ENCODE measurements at places on chromosomes 7 and 10. TPM values are rescaled to one million over a fixed set of nuclear protein-coding genes. Genes with fewer than 3 reads are reported as not detected.

- DNase-seq, result no peak
Observed at GRCh38 chr7:150631866-150632864, at the start of gene GIMAP6. TSS of gene GIMAP6 (minus strand) at chr7:150632385. CDS start at chr7:150630142, 2,243 bp downstream.

DNA sequence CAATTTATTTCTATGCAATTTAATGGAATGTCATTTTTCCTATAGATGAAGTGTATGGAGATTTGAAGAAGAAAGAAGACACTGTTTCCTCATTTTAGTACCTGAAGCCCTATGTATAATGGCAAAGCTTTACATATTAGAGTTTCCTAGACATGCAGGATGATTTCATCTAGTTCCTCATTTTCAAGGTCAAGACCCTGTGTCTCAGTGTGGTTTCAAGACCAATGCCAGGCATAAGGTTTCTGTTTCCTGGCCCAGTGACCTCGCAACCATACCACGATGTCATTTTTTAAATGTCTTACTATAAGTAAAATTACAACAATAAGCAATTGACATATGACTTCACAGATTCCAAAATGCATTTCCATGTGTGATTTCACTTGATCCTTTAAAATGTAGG is 336.5 kb upstream of the PRKCQ start:
- no peak for DNase-seq

The FAM25A gene
- 4.7 TPM for total RNA-seq

GRCh38 chr10:124842721-124843120 is 41.1 kb downstream of the ABRAXAS2 start:
- DNase-seq, result no peak

DNA sequence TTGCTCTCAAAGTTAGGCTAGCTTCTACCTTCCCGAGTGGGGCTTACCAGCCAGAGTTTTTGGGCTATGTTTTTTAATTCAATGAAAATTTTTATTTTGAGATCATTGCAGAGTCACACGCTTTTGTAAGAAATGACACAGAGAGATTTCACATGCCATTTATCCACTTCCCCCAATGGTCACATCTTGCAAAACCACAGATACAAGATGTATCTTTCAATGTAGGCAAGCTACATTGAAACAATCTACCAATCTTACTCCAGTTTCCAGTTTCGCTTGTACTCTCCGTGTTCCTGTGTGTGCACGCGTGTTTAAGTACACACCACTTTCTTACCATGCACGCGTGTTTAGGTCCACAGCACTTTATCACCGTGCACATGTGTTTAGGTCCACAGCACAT is 89.4 kb upstream of the LEP start:
- DNase-seq, result no peak

DNA sequence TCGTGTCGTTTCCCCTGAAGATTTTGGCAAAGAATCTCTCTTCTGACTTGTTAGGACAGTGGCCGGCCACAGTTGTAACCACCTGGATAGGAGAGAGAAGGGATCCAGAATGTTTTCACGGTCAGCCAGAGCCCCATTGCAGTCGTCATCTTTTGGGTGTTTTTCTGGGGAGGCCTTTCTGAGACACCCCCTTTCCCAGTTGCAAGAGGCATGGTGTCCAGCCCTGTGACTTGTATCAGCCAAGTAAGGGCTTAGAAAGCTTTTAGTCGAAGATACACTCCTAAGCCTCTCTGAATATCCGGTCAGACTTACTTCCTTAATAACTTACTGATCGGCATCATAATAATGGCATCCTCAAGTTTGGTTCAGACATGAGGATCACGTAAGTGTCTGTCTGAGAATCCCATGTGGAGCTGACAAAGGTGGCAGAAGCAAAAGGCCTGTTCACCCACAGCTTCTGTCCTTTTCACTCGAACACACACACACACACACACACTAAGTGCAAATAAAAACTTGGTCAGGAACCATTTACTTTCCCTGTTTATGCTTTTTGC is 435.7 kb upstream of the GALNT17 start:
- DNase-seq, result peak; percentile 73

DNA sequence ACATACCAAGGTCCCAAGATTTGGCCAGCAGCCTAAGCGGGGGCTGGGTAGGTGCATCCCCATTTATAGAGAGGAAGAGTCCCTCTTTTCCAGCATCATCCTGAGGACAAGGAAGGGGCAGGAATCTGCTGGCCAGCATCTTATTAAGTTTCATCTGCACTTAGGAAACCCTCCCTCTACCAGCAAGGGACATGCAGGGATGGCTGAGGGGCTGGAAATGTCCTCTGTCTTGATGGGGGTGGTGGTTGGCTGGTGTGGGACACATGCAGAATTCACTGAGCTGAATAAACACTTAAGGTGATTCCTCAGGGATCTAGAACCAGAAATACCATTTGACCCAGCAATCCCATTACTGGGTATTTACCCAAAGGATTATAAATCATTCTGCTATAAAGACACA is 42.1 kb downstream of the NOD1 start:
- DNase-seq, result no peak

The CPED1 gene
- total RNA-seq, result 0.26 TPM

DNA sequence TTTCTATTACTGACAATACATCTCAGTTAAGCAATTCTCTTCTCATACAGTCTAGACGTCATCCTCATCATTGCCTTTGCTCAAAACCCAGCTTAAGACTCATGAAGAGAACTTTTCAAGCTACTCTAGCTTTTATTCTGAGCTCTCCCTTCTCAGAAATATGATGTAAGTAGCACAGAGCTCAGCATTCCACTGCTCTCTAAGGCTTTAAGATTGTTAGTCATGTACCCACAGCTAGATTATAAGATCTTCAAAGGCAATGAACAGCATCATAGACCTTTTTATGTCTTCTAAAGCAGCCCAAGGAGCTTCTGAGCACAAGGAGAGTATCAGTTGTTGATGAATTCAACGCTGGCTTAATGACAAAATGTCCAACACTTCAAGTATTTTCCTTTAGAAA is 119.3 kb downstream of the NRP1 start:
- peak; percentile 25 for DNase-seq

The TYW1B gene
- 3.2 TPM for total RNA-seq

All from bronchial epithelial cell (primary cell).